ENCODE measurements at places on chromosomes 6 and 20.

GRCh38 chr20:57483287-57484050 is 41.5 kb downstream of the CTCFL start:
- DNase-seq = no peak

DNA sequence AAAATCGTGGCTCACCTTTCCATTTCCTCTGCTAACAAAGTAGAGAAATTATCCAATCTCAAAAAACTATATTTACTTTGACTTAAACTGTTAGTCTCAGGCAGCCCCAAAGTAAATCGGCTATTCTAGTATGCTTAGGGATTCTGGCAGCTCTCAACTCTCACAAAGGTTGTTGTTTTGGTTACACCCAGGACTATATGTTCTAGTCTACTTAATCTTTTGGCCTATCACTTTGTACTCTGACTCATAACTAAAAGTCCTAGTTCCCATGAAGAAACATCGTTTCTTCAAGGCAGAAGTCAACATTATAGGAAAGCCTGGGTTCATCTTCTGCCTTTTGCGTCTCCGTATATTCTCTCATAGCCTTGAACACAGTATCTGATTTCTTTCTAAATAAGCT is 42.3 kb downstream of the MYLK4 start:
- no peak for DNase-seq

DNA sequence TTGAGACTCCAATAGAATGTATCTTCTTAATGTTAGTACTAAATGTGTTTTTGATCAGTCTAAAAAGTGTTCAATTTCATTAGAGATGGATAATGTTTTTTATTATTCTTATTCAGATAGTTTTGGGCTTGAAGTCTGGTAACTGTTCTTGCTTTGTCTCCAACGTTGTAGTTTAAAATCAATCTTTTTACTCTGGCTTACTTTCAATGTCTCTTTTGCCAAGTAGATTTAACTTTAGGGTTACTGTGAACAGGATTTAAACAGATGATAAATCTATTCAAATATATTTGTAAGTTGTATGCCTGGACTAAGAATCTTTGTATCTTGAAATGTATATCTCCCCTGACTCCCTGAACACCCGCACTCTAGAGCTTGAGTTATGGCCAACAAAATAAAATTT is 51.1 kb downstream of the SGK1 start:
- no peak for DNase-seq

- no peak for DNase-seq
Observed at GRCh38 chr6:98470821-98471220, 363.6 kb upstream of the POU3F2 start.

DNA sequence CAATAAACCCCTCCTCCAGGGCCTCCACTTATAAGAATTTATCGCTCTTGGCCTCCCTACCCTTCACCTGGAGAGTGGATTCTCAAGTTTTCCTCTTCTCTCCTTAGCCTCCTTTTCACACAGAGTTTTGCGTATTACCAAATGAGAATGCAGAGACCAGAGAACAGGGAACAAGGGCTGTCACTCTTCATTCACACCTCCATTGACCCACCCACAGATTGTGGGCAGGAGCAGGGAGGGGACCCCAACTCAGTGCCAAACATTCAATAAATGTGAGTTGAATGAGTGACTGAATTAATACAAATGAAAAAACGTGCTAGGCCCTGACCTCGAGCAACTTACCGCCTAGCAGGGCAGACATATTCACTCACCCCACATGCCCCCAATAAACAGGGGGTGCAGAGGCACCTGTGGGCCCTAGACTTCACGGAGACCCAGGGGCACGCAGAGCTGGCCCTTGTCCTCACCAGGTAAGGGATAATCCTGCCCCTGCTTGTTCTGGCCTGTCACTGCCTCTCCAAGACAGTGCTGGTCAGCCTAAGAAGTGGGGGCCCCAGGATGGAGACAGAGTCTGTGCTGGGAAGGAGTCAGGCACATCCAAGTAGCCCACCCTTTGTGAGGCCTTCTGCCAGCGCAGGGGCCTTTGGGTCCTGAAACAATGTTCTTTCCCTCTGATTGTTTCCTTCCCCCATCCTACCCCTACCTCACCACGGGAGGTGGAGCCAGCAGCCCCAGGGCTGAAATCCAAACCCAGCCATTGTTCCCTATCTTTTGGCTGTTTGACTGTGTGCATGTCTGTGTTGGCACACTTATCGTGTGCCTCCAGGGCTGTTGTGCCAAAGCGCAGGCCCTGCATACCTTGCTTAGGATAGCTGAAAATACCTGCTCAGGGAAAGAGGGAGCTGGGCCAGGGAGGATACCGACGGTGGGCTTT is 8.4 kb upstream of the TJAP1 start:
- DNase-seq = no peak

DNA sequence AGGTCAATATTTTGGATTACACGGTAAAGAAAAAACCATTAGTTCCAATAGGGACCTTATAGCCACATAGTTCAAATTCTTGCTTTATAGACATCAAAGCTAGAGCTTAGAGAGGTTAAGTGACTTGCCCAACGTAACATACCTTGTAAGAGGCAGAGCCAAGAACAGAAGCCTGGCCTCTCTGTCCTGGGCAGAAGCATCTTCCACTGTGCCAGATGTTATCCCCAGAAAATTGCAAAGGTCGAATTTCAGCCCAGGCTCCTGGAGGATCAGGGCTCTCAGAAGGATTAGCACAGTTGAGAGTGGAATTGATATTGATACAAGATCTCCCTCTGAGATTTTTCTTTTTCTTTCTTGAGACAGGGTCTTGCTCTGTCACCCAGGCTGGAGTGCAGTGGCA is 6.1 kb downstream of the SMIM28 start:
- no peak for DNase-seq

DNA sequence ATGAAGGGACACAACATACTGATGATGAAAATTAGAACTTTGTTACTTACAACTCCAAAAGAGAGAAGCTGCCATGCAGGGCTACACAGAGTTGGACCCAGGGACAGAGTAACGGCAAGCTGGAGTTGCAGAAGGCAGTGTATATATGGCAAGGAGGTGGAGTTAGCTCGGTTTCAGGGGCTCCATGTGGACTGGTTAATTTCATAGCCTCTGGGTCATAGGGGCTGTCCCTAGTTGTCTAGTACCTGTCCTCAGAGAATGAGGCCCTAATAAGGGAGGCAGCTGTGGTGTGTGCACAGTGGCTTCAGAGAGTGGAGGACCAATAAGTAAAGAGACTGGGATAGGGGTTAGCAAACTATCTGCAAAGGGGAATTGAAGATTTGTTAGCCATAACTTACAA is 7.9 kb upstream of the ZSCAN12 start:
- no peak for DNase-seq

DNA sequence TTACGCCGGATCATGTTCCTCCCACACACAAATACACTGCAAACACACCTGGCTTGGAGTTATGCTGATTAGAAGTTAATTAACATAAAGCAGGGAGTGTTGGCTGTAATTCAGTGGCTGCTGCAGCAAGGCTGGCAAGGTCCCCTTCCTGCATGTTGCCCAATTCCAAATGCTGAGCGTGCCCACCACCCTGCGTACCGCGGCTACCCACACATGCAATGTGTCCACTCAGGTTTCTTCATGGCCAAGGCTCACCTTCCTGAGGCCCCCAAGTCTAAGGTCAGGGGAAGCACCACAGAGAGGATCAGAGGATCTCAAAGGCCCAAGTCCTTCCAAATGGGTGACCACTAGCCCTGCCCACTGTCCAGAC is 11.6 kb upstream of the PRND start:
- no peak for DNase-seq

- no peak for DNase-seq
Observed at GRCh38 chr6:41663568-41663967, 25.3 kb downstream of the MDFI start.

DNA sequence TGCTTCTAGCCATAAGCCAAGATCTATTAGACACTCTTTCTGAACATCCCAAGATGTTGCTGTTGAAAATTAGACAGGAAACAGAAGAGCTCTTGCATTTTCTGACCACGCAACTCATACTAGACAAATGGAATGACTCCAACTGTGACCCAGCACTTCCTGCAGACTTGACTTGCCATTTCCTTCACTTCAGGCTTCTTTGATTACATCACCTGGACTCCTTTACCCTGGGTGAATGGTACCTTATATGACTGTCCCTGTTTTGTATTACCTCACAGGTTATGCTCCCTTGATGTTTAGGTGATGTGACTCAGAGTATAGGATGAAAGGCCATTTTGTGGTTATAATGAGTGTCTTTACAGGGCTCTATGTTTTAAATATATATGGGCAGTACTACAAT is 236.1 kb downstream of the BMP2 start:
- no peak for DNase-seq

DNA sequence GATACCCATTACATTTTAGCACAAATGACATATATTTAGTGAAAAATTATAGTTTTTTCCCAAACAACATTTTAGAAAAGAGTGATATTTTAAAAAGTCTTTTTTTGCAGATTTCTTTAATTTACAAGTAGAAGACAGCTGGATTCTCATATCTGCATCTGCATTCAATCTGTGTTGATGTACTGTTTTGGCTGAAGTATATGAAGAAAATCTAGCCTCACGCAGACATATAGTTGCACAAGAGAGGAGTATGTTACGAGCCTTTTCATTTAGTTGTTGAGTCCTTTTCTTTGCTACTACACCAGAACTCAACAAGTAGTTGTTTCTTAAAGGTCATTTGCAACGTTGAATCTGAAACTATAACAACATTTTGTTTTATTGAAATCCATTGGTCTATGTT is 314.3 kb upstream of the SUPT3H start:
- no peak for DNase-seq

- no peak for DNase-seq
Observed at GRCh38 chr6:95228636-95229035, 348.7 kb upstream of the MANEA start.

DNA sequence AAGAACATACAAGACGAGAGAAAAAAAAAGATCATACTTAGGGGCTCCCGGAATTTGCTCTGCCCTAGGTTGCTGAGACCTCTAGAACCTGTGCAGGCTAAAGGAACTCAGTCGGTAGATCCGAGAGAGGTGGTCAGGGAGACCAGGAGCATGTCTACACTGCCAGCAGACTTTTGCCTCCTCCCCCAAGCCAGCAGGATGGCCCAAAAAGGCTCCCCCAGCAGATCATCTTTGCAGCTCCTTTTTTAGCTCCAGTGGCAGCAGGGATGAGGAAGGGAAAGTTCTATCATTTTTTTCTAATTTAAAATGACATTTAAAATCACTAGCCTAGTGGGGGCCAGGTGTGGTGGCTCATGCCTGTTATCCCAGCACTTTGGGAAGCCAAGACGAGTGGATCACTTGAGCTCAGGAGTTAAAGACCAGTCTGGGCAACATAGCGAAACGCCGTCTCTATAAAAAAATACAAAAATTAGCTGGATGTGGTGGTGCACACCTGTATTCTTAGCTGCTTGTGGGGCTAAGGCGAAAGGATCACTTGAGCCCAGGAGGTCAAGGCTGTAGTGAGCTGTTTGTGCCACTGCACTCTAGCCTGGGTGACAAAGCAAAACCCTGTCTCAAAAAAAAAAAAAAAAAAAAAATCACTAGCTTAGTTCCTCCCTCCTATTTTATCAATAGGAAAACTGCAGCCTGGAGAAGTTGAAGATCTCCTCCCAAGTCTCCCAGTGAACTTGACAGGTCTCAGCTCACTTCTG is 69.3 kb upstream of the MYL9 start:
- DNase-seq = no peak

DNA sequence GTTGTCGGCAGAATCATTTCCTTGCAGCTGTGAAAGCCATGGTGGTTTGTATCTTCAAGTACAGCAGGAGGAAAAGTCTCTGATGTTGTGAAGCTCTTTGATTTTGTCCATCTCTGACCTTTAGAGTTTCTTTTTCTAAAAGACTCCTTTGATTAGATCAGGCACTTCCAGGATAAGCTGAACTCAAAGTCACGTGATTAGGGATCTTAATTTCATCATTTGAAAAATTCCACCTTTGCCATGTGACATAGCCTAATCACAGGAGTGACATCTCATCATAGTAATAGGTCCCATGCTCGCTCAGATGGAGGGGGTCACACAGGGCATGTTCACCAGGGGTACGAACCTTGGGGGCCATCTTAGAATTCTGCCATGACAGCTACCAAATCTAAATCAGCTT is 441.5 kb upstream of the CDH4 start:
- no peak for DNase-seq

- DNase-seq = no peak
Observed at GRCh38 chr20:1882026-1882425, 13.2 kb upstream of the SIRPA start.

DNA sequence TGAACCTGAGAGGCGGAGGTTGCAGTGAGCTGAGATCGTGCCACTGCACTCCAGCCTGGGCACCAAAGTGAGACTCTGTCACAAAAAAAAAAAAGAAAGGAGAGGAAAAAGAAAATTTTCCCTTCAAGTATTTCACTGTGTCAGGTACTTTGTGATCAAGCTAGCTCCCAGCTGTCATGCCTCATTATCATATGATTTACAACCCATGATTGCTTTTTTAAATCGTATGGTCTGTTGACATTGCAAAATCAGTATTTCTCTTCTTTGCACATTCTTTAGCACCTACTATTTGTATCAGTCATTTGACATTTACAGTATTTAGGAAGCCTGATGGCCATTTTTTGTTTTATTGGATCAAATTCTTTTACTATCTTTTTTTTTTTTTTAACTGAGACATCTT is 22.4 kb downstream of the SASH1 start:
- no peak for DNase-seq

- DNase-seq = no peak
Observed at GRCh38 chr6:80211286-80211685, 104.8 kb downstream of the BCKDHB start.

DNA sequence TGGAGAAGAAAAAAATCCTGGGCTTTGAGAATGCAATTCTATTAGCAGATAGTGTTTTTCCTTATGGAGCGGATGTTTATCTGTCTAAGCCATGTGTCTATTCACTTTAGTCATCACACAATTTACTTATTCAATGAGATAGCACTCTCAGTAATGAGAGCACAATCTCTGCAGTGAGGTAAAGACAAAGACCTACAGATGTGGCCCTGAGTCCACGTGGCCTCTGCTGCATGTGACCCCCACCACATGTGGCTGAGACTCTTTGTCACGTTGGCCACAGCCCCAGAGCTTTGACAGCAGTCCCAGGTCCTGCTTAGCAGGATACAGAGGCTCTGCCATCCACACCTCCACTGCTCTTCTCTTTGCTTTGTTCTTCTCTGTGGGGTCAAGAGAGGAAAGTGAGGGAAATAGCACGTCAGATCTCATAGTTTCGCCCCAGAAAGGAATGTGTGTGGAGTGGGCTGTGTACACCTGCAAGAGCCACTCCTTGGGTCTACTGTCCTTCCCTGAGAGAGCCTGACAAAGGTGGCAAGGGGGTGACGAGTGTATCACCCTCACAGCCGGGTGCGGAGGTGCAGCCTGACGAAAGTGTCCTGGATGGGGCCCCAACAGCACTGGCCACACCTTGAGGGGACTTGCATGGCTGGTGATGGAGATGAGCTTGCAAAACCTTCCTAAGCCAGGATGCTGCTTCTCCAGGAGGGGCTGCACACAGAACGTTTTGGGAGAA is 40.7 kb downstream of the ZNF831 start:
- no peak for DNase-seq

GRCh38 chr20:10219452-10219791 is 792 bp downstream of the SNAP25 start:
- DNase-seq = peak; percentile 36

DNA sequence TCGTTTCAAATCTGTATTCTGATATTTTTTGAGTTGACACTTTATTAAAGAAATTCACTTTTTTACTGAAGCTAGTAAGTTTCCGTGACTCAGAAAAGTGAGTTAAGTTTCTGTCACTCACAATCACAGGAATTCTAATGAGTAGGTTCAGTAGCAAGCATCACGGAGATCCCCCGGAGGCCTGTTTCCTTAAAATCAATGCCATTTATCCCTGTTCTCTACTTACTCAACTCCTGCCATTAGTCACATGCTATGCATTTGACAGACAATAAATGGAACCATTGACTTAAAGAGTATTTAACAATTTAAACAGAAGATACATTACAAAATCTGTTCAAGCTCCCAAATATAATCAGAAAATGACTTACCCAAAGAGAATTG is 9.1 kb downstream of the SLC18B1 start:
- DNase-seq = no peak
